ENCODE measurements at places on chromosomes 5 and 9. TPM values are rescaled to one million over a fixed set of nuclear protein-coding genes. Genes with fewer than 3 reads are reported as not detected.
A peak's percentile ranks its signal among the peaks of the same experiment; 100 is the strongest.

ARHGEF28 gene
- total RNA-seq = 51.8 TPM

PCDHGB1 gene
- 7.8 TPM for total RNA-seq

- peak; percentile 76 for DNase-seq
Observed at GRCh38 chr5:38467353-38468040, 88.9 kb downstream of the LIFR start.

DNA sequence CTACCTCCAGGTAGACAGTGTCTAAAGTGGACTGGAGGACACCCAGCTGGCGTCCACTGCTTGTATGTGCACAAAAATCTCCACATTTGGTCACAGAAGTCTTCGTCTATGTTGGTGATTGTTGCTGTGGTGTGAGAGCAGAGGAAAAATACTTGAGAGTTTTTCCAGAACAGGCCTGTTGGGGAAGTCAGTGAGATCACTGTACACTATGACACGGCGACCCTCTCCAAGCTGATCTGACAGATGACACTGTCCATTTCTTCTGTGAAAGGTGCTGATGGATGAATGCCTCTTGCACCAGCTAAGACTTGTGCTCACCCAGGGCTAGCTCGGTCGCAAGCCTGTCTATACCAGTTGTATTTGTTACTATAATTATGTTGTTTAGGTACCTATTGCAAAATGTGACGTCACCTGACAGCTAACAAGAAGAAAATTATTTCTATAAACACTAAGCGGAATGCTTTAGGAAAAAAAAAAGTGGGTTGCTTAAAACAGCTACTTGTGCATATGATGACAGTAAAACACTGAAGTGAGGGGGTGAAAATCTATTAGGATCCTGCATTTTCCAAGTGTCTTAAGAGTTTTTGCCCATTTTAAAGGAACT, 142.3 kb downstream of the ROR2 start:
- no peak for DNase-seq
